Frontal cortex (tissue), 4 donors: ENCODE measurements at places on chromosomes 1 and 21. TPM values are rescaled to one million over a fixed set of nuclear protein-coding genes. Genes with fewer than 3 reads are reported as not detected.

The GBP7 gene
- not detected for total RNA-seq

DNA sequence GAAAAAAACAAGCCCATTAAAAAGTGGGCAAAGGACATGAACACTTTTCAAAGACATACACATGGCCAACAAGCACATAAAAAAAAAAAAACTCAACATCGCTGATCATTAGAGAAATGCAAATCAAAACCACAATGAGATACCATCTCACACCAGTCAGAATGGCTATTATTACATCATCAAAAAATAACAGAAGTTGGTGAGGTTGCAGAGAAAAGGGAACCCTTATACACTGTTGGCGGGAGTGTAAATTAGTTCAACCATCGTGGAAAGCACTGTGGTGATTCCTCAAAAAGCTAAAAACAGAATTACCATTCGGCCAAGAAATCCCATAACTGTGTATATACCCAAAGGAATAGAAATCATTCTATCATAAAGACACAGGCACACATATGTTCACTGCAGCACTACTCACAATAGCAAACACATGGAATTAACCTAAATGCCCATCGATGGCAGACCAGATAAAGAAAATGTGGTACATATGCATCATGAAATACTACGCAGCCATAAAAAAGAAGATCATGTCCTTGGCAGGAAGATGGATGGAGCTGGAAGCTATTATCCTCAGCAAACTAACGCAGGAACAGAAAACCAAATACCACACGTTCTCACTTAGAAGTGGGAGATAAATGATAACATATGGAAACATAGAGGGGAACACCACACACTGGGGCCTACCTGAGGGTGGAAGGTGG, 70.1 kb downstream of the INTS7 start:
- no peak for DNase-seq

DNA sequence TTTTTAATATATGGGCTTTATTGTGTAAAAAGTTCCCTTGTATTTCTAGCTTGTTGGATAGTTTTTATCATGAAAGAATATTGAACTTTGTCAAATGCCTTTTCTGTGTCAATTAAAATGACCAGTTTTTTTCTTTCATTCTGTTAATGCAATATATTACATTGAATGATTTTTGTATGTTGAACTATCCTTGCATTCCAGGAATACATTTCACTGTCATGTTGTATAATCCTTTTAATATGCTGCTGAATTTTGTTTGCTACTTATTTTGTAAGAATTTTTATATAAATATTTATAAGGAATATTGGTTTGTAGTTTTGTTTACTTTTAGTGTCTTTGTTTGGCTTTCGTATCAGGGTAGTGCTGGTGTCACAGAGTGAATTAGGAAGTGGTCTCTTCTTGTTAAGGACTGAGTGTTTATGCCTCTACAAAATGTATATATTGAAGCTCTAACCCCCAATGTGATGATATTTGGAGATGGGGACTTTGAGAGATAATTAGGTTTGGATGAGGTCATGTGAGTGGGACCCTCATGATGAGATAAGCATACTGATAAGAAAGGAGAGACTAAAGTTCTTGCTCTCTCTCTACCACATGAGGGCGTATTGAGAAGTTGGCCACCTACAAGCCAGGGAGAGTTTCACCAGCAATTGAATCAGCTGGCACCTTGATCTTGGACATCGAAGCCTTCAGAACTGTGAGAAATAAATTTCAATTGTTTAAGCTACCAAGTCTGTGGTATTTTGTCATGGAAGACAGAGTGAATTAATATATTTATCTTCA, 12.0 kb upstream of the SLAMF6 start:
- DNase-seq = no peak

GRCh38 chr1:212507369-212507768, 74.6 kb downstream of the NENF start:
- no peak for DNase-seq

DNA sequence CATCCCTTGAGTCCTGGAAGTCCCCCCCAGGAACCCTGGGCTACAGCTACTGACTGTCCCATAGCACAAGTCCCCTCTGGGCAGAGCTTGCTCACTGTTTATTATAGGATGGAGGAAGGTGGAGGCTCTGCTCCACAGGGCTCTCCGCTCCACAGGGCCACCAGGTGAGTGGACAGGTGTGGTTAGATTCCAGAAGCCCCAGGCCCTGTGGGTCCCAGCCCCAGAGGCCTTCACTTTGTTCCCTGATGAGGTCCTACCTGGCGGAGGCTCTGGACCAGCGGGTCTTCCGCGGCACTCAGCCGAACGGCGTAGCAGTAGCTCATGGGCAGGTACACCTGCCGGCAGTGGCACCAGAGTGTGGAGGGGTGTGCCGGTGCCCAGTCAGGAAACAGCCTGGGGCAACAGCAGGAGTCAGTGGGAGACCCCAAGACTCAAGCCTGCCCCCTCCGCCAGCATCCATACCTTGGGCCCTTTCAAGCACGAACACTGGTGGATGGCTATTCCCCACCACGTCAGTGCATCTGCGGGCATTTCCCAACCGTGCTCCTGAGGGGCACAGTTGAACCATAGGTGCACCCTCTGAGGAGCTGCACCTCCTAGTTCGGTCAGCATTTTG, 12.3 kb downstream of the LSS start:
- no peak for DNase-seq

- DNase-seq = no peak
Observed at GRCh38 chr1:45051005-45051772, 39.1 kb downstream of the UROD start.

- no peak for DNase-seq
Observed at GRCh38 chr1:233485809-233486398, 128.0 kb upstream of the KCNK1 start.

- no peak for DNase-seq
Observed at GRCh38 chr21:45892156-45892915, 89.2 kb upstream of the COL6A1 start.

The CRNN gene
- not detected for total RNA-seq

GRCh38 chr1:92989936-92990583, 28.8 kb upstream of the DIPK1A start:
- no peak for DNase-seq

The LYST gene
- 66.0 TPM for total RNA-seq

The MT1HL1 gene
- not detected for total RNA-seq

The MAN1C1 gene
- 5.3 TPM for total RNA-seq

The MX1 gene
- total RNA-seq = 5.7 TPM

- no peak for DNase-seq
Observed at GRCh38 chr1:169538998-169539871, 47.0 kb downstream of the F5 start.

- no peak for DNase-seq
Observed at GRCh38 chr1:204445860-204446412, 34.3 kb upstream of the PPP1R15B start.

The FAM177B gene
- total RNA-seq = not detected

The SMAP2 gene
- total RNA-seq = 28.1 TPM

DNA sequence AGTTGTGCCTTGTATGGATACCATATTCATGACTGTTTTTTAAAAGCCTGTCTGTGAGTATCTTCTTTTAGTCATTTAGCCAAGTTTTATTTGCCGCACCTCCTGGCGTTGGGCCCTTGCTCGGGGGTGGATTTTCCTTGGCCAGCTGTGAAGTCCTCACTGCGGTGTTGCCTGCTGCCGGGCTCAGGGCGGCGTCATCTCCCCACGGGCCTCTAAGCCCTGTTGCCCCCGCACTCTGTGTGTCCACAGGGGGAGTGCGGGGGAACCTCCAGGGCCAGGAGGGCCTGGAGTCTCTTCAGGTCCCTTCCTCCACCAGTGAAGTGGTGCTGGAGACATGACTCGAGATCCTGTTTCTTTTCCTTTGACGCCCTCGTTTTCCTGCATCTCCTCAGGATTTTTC, 65.8 kb upstream of the DIP2A start:
- DNase-seq = peak; percentile 55

The CHRM3 gene
- total RNA-seq = 39.1 TPM

DNA sequence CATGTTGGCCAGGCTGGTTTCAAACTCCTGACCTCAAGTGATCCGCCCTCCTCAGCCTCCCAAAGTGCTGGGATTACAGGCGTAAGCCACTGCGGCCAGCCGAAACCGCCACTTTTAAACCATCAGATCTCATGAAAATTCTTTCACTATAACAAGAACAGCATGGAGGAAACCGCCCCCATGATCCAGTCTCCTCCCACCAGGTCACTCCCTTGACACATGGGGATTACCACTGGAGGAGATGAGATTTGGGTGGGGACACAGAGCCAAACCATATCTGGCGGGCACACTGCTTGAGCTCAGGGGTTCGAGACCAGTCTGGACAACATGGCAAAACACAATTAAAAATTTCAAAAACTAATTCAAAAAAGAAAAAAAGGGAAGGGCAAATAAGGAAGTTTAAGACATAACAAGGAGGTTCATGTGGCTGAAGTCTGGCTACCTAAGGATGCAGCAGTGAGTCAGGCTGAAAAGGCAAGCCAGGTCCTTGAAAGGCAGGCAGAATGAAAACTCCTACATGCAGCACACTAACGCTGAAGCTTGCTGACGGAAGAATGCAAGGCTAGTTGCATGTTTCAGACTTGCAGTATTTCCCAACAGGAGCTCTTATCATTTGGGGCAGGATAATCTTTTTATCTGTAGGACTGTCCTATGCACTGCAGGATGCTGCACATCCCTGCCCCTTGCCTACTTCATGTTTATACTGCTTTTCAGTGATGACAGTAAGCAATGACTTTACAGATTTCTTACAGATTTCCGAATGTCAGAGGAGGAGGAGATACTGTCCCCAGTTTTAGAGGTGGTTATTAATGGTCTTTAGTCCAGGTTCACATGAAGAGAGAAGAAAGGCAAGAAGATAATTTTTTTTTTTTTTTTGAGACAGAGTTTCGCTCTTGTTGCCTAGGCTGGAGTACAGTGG, 49.3 kb downstream of the FBXO42 start:
- DNase-seq = no peak

GRCh38 chr1:26991310-26992116, 2.0 kb upstream of the TRNP1 start:
- DNase-seq = peak; percentile 16

The CD2 gene
- total RNA-seq = not detected

The FCGR1A gene
- 3.3 TPM for total RNA-seq

GRCh38 chr1:78624035-78624434, 3.8 kb downstream of the IFI44L start:
- DNase-seq = no peak

GRCh38 chr1:206892351-206892984, 4.8 kb upstream of the IL24 start:
- DNase-seq = no peak

- DNase-seq = no peak
Observed at GRCh38 chr1:215484171-215484939, 82.7 kb upstream of the KCTD3 start.

DNA sequence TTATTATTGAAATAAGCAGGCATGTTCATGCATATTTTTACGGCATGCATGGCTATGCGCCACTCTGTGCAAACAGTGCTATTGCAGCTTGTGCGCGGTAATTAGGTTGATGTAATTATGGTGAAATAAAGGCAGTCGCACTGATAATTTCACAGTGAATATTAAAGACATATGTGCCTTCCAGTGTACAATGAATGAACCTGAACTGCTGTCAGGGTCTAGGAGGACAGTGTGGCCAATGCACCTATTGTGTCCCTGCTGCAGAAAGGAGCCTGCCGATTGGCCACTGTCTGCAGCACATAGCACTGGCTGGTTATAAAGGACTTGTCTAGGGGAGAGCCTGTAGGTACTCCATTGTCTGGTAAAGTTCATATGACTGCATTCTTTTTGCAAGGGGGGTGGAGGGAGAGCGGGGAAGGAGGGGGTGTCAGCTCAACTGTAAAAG, 340.4 kb downstream of the USP25 start:
- DNase-seq = no peak
